ENCODE measurements at places on chromosomes 2 and 18.

DNA sequence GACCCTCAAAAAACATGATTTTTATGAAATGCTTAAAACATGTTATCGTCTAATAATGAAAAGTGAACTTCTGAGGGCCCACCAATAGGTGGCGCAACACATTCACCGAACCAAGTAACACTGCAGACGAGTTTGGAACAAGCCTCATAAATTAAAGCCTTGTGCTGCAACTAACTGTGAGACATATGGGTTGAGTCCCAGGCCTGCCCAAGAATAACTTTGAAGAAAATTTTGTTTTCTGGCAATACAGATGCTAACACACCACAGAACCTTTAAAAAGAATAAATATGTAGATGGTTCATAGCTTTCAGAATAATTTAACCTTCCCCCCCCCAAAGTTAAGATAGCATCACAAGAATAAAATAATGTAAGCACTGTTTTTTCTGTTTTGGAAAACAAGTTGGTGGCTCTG lies 285.9 kb downstream of the RNF144A start:
- DNase-seq = peak; percentile 75

- peak; percentile 5 for DNase-seq
Observed at GRCh38 chr18:46622999-46623398, 34.0 kb downstream of the LOXHD1 start.

- no peak for DNase-seq
Observed at GRCh38 chr2:186443851-186444250, 42.2 kb upstream of the ZC3H15 start.

DNA sequence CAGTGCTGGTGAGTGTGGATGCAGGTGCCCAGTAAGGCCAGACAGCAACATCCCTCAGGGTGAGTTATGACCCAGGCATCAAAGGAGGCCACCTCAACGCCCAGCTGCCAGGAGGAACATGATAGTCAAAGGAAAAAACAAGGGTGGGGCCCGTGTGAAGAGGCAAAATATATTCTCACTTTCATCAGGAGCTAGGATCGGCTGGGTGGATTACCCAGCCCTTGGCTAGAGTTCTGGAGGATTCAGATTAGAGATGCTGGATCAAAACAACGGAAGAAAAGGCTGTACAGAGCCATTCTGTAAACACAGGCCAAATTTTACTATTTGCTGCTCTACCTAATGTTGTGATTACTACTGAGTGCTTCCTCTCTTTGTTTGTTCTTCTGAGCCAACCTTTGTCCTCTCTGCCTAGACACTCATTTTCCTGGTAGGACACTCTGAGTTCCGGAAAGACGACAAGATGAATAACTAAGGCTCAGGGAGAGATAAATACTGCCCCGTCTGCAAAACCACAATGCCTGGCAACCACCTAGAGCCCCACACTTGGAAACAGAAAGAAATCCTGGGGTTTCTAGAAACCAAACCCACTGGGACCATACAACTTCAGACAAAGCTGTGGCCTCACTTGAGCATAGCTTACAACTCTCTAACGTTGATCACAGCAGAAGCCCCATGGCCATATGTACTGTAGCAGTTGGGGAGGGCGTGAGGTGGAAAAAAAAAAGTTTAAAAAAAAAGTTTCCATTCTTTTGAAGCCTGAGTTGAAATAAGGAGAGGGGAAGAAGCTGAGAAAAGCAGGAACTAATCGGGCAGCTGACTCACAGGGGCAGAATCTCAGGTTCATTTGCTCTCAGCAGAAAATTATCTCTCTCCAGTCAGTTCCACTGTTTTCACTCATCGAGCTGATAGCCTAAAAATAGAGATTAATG lies 17.8 kb upstream of the PMAIP1 start:
- peak; percentile 75 for DNase-seq

DNA sequence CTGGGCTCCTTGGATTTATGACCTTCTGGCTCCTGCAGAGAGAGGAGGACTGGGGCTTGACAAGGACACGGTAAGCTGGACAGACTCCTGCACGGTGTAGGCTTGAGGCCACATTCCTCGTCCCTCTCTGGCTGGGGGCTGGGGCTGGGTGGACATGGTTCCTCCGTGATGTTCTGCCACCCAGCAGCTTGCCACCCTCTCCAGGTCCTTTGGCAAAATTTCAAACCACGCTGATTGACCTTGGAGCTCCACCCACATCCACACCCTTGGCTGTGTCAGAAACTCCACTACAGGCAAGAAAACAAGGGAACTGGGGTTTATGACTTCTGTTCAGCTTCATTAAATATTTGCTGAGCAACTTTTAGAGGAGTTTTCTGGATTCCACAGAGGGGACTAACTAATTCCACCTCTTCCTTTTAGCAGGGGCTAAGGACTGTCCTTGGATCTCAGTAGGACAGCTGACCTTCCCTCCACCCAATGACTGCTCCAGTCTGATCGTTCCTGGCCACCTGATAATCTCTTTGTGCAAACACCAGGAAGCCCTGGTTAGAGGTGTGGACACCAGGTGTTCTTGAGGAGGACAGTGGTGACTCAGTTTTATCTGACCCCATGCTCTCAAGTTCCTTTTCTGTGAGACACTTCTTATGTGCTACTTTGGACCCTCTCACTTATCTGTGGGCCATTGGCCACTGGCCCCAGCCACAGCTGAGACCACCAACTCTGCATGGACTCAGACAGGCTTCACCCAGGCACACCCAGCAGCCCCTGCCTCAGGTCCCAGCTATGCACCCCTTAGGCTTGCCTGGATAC lies 29.3 kb downstream of the GPR55 start:
- DNase-seq = no peak

DNA sequence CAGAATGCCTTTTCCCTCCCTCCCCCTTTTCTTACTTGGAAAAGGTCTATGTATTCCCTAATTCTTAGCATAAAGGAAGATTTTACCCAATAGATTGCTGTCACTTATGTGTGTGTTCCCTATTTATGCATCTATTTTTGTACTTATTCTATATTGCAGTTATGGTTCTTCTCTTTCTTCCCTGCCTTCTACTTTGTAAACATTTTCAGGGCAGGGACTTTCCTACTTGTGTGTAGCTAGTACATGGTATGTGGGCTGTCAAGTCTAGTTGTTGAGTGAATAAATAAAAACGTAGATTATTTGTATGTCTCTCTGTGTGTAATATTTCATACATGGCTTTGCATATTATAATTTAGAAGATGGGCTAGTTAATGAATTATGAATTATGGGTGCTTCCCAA lies 45.3 kb downstream of the PSMD14 start:
- no peak for DNase-seq

GRCh38 chr2:192145496-192145895 lies 49.2 kb downstream of the TMEFF2 start:
- no peak for DNase-seq

DNA sequence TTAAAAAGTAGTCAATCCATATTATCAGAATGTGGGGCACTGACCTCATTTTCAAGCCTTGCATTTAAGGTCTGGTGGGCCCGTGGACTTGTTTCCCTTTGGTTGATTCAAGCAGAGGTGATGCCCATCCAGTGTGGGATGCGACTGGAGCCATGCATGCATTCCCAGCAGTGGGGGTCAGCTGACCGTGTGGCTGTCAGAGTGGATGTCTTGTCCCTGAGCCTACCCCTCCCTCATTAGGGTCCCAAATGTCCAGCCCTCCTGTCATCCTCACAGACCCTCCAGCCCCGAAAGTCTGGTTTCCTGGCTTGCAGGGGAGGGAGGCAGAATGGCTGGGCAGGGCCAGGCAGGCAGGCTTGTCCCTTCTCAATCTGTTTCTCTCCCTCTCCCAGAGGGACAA lies 67.3 kb upstream of the SH3RF3 start:
- no peak for DNase-seq

DNA sequence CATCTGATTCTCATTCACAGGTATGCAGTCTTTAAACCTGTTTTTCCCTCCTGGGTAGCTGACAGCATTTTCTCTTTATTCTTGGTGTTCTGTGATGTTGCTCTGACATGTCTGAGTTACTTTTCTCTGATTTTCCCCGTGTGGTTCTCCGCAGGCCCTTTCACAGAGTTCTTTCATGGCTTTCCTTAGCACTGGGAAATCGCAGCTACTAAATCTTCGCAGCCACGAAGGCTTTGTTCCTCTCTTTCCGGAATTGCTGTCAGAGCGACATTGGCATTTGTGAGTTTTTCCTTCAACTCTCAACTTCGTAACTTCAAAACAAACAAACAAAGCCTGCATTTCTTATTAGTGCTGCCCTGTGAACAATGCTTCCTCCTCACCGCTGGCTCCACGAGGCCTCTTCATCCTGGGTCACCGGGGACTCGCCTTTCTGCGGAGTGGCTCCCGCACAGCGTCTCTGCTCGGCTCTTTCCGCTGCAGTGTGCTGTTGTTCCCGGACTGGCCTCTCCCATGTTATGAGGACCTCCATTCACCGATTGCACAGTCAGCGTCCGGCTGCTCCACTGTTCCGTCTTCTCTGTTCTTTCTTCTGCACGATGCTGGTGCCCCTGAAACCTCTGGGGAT lies 16.1 kb downstream of the COLEC11 start:
- no peak for DNase-seq

GRCh38 chr2:96112501-96113366 lies 3.6 kb downstream of the ADRA2B start:
- no peak for DNase-seq

GRCh38 chr2:25566694-25567093 lies 106.7 kb downstream of the DTNB start:
- no peak for DNase-seq

DNA sequence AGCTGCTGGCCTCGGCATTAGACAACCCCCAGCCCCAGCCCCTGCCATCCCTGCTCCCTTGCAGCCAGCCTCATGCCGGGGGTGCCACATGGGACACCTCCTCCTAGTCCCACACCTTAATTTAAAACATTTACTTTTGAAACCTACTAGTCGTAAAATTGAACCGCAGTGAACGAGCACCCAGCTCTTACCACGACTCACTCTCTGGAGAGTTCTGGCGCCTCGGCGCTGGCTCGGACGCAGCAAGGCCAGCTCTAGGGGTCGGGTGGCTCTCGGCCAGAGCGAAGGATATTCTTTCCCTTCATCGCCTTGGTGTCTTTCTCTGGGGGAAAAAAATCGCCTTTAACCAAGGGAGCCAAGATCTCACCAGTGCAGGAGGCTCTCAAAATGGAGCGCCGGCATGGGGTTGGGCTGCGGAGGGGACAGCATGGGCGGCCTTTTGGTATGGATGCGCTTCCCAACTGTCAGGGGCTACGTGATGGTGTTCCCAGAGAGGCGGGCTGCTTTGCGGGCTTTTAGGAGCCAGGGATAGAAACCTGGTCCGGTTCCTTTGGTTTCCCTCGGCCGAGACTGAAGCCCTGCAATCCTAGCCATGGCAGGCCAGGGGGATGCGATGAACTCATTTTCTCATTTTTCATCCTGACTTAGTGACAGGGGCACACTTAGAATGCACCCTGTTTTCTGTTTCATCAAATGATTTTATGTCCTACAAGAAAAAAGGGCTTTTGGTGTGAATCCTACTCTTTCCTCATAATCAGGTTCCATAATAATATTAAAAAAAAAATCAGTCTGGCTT lies 2.0 kb downstream of the HPCAL1 start:
- no peak for DNase-seq

GRCh38 chr2:16079637-16080036 lies 139.3 kb downstream of the MYCN start:
- no peak for DNase-seq

DNA sequence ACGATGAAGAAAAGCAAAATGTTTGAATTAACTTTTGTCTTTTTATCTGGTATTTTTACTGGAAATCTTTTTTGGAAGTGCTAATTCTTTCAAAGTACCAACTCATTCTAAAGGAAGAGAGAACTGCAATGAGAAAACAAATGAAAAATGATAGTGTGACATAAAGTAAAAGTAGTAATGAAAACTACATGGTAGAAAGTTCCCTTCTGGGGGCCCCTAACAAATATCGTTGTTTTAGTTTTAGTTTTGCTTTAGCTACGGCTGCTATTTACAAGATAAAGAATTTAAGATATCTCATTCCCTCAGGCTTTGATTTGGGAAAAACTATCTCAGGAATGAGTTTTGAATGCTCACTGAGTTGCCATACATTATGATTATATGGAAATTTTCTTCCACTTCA lies 161.4 kb downstream of the XIRP2 start:
- no peak for DNase-seq

DNA sequence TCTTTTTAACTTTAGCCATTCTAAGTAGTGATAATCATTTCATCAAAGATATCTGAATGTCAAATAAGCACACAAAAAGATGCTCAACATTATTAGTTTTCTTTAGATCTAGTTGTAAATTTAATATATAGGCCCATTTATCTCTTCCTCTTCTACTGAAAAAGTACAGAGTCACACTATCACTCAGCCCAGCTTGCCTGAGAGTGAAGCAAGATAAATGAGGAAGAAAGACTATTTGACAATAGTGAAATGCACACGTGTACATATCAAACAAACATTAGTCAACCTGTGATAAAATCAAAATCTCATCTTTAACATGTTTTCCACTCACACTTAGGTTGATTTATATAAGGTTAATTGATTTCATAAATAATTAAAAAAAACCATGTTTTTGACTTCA lies 83.5 kb upstream of the CCDC195 start:
- no peak for DNase-seq

DNA sequence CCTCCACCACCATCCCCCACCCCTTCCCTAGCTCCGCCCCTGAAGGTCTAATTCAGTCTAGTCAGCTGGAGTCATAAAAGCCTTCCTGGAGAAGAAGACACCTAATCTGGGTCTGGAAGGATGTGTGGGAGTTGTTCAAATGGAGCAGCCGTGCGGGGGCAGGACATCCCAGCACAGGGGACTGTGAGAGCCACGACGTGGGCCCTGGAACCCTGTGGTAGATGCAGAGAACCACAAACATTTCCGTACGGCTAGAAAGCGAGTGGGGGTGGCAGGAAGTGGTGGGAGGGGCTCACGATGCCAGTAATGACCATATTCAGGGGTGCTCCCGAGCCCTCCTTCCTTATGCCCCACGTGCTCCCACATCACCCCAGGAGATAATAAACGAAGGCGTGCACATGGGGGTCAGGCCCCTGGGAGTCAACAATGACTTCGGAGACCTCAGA lies 20.9 kb upstream of the COL6A3 start:
- DNase-seq = peak; percentile 91

DNA sequence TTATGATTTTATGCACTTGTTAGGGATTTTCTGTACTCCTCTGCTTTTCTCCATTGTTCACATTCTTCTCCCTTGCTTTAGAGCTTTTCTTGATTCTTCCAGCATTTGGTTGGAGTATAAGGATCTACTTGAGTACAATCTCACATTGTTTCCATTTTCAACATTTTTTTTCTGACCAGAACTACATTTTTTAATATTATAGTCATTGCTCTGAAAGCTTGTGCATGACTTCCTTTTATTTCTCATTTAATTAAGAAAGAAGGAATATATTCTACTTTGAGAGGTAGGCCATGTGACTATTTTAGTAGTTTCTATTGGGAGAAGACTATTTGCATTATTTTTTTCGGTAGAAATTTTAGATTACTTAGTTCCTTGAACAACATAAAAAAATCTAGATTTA lies 200.4 kb downstream of the TMEM247 start:
- DNase-seq = peak; percentile 84

GRCh38 chr2:136613096-136613495 lies 152.2 kb upstream of the THSD7B start:
- DNase-seq = no peak

DNA sequence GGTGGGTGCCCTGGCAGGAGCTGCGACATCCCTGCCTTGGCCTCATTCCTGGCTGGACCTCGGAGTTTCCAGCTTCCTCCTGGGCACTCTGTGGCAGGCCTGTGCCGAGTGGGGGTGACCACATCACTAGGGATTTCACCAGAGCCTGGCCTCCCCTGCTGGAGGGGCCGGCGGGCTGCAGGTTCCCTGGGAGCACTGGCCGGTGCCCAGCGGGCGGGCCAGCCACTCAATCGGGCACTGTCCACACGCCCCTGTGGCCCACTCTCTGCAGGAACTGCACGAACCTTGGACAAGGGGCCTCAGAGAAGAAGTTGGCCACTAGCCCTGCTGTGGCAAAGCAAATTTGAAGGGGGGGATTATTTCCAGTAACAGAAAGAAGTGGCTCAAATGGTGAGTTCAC lies 110.7 kb upstream of the APCDD1 start:
- no peak for DNase-seq
